Naive thymus-derived CD8-positive, alpha-beta T cell (primary cell): ENCODE measurements at places on chromosomes 5 and 9. TPM values are rescaled to one million over a fixed set of nuclear protein-coding genes. Genes with fewer than 3 reads are reported as not detected.

DNA sequence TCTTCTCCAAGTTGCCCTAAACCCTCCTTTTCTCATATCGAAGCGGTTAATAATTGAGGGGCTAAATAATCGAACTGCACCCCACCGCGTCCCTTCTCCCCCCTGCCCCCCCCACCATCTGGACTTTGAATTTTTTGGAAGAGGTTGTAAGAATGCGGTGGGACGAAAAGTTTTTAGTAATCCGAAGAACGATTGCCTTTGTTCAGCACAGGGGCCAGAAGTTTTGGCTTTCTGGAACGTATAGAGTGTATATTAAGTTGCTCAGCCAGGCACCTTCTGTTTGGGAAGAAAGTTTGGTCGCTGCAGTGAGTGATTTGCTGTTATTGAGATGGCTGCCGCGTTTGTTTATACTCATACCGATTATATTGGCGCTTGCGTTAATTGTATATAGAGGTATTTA lies 518 bp downstream of the ERBIN start:
- H3K27ac ChIP-seq = peak overlapping the region; percentile 95
- no peak for DNase-seq
- H3K4me3 ChIP-seq = peak overlapping the region; percentile 99
- no peaks in the 10 kb centered on the region for H3K27me3 ChIP-seq
- peaks cover 29% of the 10 kb centered on the region for H3K4me1 ChIP-seq
- no peaks in the 10 kb centered on the region for H3K36me3 ChIP-seq

SPINK1 gene
- total RNA-seq = not detected

DNA sequence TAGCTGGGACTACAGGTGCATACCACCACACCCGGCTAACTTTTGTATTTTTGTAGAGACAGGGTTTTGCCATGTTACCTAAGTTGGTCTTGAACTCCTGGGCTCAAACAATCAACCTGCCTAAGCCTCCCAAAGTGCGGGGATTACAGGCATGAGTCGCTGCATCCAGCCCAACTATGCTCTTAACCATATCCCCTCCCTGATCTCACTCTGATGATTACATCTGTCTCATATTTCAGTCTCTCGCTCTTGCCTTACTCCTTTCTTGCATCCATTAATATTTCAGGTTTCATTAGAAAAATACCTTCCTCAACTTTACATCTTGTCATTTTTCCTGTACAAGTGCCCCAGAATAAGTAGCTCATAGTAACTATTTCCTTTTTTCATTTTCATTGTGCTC lies 61.0 kb upstream of the BASP1 start:
- peaks cover 6% of the 10 kb centered on the region for H3K27me3 ChIP-seq
- H3K4me3 ChIP-seq = no peak overlapping the region
- DNase-seq = no peak
- H3K4me1 ChIP-seq = no peaks in the 10 kb centered on the region

OGN gene
- total RNA-seq = not detected

- no peak overlapping the region for H3K4me3 ChIP-seq
- no peak overlapping the region for H3K27ac ChIP-seq
- DNase-seq = no peak
Observed at GRCh38 chr5:98454904-98455303, 318.6 kb upstream of the RGMB start.
